ENCODE measurements at places on chromosomes 11 and 22.

GRCh38 chr11:17641792-17642350 lies 77.5 kb upstream of the MYOD1 start:
- no peak for DNase-seq

DNA sequence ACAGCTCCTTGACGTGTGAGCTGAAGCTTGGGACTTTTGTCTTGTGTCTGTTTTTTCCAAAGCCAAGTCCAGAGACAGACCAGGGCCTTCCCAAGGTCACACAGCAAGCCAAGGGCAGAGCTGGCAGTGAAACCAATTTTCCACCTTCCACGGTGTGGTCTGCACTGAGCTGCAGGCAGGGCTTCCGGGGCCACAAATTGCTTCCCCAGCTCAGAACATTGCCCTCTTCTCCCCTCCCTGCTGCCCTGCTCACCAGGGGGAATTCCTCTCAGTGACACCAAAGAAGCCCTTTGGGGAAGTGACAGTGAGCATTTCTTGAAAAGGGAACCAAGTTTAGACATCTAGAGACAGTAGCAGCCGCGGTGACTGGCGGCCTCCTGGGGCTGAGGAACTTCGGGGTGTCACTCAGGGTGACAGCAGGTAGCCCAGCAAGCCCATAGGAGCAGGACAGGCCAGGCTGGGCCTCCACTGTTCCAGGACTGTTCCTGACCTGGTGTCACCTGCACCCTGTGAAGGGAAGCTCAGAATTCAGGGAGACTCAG lies 9.2 kb downstream of the FXYD2 start:
- DNase-seq, result no peak

GRCh38 chr11:129946965-129947364 lies 51.6 kb upstream of the NFRKB start:
- no peak for DNase-seq

GRCh38 chr22:45507798-45508197 lies 5.1 kb downstream of the FBLN1 start:
- no peak for DNase-seq

DNA sequence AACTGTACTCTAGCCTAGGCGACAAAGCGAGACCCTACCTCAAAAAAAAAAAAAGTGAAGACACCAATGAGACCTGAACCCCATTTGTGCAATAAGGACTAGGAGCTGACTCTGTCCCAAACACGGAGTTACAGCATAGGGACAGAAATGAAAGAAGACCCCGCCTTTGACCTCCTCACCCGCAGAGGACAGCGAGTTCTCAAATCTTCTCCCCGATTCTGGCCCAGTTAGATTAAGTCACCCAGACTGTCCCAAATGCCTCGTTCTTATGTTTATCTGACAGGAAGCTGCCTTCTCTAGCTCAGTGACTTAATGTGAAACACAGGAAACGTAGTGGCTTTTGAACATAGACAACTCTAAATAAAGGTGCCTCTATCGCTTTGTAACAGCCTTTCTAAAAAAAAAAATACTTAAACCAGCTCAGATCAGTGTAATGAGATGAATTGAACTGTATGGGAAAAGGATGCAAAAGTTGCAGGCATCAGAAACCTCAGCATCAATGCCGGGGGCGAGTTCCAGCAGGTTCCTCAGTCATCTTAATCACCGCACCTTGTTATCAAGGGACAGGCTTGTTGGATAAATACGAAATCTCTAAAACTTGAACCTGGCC lies 10.6 kb downstream of the MYH9 start:
- DNase-seq, result no peak

DNA sequence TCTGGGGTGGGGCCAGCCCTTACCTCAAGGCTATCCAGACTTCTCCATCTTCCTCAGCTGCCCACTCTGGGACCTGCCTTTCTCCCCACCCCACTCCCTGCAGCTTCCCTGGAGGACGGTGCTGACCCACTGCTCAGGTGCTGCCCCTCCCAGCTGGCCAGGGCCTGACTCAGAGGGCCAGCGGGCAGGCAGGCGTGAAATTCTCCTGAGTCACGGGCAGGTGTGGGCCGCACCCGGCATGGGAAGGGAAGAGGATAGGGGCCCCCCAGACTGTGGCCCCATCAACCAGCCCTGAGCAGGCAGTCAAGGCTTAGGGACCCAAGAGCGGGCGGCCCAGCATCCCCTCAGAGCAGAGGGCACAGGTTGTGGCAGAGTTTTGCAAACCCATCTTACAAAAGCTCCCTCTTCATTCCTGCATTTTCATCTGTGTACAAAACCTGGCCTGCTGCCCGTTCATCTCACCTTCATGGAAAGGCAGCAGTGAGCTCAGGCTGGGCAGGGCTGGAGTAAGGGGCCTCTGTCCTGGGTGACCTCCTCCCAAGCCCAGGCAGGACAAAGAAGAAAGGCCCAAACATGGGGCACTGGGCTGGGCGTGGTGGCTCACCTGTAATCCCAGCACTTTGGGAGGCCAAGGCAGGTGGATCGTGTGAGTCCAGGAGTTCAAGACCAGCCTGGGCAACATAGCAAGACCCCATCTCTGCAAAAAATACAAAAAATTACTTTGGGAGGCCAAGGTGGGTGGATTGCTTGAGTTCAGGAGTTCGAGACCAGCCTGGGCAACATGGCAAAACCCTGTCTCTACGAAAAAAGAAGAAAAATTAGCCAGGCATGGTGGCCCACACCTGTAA lies 6.1 kb downstream of the RHOD start:
- DNase-seq, result no peak

DNA sequence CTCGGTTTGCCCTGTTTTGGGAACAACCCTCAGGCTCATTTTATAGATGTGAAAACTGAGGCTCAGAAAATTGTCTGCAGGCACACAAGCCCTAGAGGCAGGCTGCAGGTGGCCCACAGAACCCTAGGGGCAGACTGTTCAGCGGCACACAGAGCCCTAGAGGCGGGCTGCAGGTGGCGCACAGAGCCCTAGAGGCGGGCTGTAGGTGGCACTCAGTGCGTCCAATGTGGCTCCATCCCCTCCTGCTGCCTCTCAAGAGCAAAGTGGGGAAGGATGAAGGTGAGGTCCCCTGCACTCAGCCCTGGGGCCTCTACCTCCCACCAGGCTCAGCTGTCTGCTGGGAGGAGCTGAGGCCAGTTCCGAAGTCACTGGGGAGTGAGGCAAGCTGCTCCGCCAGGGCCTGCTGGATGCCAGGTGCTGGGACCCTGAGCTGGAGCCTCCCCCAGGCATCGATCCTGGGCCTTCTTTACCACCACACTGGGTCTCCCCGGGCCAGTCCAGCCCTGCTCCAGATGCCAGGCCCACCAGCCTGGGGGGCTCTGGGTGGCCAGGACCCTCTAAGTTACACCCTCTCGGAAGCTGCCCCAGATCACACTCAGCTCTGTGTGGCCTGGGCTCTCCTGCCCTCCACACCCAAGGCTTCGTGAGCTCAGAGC lies 2.3 kb downstream of the ACY3 start:
- no peak for DNase-seq

GRCh38 chr11:93626038-93626437 lies 35.4 kb upstream of the CEP295 start:
- DNase-seq, result no peak

- peak; percentile 62 for DNase-seq
These were observed 53.7 kb upstream of the NECTIN1 start for GRCh38 chr11:119782739-119783072.

DNA sequence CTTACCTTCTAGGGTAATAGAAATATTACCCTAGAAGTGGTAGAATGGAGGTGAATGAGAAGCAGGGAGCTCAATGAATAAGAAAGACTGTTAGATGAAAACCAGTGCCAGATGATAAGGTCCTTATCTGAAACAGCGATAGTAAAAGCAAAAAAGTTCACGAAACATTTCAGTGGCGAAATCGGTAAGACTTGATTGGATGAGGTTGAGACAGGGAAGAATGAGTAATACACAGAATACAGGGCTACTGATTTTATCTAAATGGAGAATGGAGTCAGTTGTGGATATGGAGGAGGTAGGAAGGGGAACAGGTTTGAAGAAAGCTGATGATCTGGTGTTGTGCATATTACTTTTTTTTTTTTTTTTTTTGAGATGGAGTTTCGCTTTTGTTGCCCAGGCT lies 96.5 kb downstream of the GALNT18 start:
- no peak for DNase-seq

GRCh38 chr11:17742019-17742418 lies 7.4 kb downstream of the KCNC1 start:
- peak; percentile 46 for DNase-seq

- peak; percentile 98 for DNase-seq
These were observed 91.8 kb upstream of the LDLRAD3 start for GRCh38 chr11:35852056-35852455.

DNA sequence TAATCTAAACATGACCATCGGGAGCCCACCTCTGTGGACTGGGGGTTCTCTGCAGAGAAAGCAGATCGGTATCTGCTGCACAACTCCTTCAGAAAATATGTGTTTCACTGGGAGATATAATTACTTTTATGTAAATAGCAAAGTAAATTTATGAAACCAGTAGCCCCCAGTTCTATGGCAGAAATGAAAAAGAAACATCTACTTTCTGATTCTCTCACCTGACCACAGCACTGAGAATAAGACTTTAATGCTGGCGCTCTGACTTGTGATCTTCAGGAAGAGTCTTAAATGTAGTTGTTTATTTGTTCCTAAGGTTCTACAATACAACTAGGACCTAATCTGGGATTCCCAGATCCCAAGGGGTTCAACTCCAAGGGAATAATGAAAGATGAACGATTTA lies 518.0 kb downstream of the DLG2 start:
- DNase-seq, result no peak

- DNase-seq, result no peak
These were observed 35.9 kb downstream of the ST3GAL4 start for GRCh38 chr11:126391286-126391954.

GRCh38 chr22:49396817-49397216 lies 430.9 kb downstream of the BRD1 start:
- no peak for DNase-seq

GRCh38 chr11:118908264-118908663 lies 17.5 kb downstream of the BCL9L start:
- DNase-seq, result no peak

DNA sequence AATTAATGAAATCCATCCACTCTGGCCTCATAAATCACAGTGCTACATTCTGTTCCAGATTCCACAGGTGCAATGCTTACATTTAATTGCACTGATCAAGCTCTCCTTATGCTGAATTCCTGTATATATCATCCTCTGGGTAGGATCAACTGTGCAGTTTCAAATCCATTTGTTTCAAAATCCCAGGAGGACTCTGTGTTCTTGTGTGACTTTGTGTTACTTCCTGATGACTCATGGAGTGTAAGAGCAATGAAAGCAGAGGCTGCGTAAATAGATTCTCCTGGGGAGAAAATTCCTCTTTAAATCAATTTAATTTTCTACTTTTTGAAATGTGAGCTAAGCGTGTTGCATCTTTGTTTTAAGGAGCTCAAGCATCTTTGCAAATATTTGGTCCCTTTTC lies 752.7 kb downstream of the METTL15 start:
- DNase-seq, result no peak

DNA sequence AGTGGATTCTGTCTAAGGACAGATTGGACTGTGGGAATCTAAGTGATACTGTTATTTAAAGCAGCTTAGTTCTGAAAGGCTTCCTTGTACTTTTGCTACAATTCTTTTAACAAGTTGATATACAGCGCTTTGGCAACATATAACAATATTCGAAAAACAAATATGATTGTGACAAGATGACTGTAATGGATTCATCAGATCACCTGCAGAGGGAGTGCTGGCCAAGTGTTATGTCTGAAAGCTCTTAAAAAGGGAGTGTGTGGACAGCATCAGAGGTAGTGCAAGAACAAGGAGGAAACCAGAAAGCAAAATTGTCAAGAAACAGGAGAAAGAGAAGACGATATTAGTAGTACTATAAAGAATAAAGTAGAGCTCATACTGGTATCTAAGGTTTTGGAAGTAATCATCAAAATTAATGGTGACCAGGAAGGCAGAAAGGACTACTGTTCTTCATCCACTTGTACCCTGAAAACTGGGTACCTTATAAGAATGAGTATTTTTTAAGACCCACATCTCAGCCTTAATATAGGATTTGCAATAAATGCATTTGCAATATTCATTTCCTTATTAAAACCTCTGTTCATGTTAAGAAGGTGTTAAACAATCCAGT lies 1112.0 kb upstream of the CCDC90B start:
- DNase-seq, result peak; percentile 46

GRCh38 chr11:8333811-8334401 lies 70.2 kb upstream of the LMO1 start:
- DNase-seq, result no peak

- no peak for DNase-seq
These were observed 13.3 kb upstream of the MB start for GRCh38 chr22:35630387-35630793.
